ENCODE measurements at places on chromosomes 12 and 14.
A peak's percentile ranks its signal among the peaks of the same experiment; 100 is the strongest.

GRCh38 chr12:25372002-25372401 lies 121.3 kb upstream of the KRAS start:
- DNase-seq, result no peak

DNA sequence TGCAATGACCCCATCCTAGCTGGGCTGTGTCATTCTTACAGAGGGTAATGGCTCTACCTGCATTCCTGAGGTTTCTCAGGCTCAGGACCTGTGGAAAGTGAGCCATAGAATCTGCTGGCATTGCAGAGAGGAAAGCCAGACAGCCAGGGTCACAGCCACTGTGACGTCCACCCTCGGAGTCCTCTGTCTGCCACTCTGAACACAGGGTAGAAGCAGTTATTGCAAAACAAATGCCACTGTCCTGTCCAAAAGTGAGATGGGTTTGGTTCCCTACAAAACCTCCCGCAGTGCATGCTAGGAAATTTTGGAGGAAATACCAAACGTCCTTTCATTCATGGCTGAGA lies 37.8 kb downstream of the TNFAIP2 start:
- no peak for DNase-seq

- DNase-seq, result no peak
Measured at GRCh38 chr12:57765003-57765697, 1.7 kb downstream of the CYP27B1 start.

GRCh38 chr12:53230108-53230845 lies 1.7 kb downstream of the RARG start:
- DNase-seq, result no peak

GRCh38 chr14:104333646-104334423 lies 195.4 kb downstream of the KIF26A start:
- no peak for DNase-seq

DNA sequence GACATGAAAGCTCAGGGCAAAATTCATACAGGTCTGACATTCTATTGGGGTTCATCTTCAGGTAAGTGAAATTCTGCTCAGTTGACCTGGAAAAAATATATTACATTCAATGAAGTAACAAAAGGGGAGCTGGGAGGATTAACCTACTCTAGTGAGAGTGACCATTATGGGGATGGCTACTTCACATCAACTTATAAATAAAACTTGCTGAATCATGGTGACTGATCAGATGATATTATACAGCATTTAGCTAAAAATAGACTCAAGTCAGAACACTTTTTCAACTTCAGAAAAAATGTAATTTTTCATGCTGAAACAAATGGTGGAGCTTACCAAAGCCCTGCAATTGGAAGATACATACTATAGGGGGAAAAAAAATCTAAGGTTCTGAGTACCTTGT lies 800.2 kb downstream of the FSCB start:
- DNase-seq, result no peak

- no peak for DNase-seq
Measured at GRCh38 chr12:87922736-87923135, 106.5 kb downstream of the C12orf50 start.

GRCh38 chr14:50396631-50397389 lies at the start of gene CDKL1:
Gene CDKL1 (minus strand): TSS chr14:50396881. CDS start chr14:50395868, 1,013 bp downstream.
- DNase-seq, result peak; percentile 37

- DNase-seq, result no peak
Measured at GRCh38 chr12:111840807-111841206, 1.2 kb upstream of the MAPKAPK5 start.

- no peak for DNase-seq
Measured at GRCh38 chr12:93363841-93364297, 13.9 kb upstream of the NUDT4 start.

DNA sequence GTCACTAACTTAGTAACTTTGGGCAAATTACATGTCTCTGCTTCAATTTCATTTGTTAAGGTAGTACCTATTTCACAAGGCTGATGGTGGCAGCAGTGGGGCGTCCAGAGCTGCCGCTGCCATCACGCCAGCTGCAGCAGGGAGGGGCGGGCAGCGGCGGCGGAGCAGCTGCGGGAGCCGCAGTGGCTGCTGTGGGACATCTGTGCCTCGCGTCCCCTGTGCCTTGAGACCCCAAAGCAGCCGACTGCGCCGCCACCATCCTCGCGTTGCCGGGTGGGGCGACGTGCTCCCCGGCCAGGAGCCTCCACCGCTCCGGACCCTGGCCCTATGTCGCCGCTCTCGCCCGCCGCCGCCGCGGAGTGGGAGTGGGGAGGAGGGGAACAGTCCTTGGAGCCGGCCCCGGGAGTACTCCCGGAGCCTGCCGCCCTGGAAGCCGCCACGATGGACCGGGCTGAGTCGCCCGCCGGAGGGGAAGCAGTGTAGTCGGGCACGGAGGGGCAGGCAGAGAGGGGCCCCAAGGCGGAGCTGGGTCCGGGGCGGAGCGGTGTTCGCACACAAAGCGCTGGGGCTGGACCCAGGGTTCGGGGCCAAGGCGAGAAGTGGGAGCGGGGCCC lies 51.4 kb downstream of the A2M start:
- DNase-seq, result no peak

GRCh38 chr14:52929192-52929807 lies 21.6 kb downstream of the FERMT2 start:
- no peak for DNase-seq

DNA sequence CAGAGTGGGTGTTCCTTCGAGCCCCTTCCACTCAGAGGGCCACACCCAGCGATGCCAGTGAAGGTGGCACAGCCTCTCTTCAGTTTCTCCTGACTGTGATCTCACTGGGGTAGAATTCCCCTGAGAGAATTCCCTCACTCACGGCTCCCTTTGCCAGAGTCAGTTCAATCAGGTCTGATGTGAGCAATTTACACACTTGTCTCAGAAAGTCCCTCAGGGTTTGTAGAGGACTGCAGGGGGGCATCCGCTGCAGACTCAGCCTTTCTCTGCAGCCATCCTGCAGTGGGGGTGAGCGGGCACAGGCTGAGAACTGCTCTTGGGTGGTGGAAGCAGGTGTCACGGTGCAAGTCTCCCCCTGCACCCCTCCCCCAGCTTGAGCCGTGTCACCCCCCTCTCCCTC lies 205.4 kb upstream of the PRMT8 start:
- no peak for DNase-seq

- no peak for DNase-seq
Measured at GRCh38 chr14:56666716-56667115, 87.1 kb downstream of the TMEM260 start.

DNA sequence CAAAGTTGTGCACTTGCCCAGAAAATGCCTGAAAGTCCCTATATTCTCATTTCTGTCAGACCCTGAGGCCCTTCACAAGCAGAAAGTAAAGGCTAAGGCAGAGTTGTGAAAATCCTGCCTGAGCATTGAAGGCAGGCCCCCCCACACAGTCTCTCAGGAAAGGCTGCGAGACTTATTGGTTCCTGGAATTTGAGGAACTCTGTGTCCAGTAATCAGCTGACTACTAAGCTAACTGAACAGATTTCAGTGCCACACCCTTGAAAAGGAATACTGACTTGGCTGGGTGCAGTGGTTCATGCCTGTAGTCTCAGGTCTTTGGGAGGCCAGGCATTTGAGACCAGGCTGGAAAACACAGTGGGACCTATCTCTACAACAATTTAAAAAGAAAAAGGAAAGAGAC lies 21.1 kb upstream of the PPP2R5E start:
- no peak for DNase-seq

DNA sequence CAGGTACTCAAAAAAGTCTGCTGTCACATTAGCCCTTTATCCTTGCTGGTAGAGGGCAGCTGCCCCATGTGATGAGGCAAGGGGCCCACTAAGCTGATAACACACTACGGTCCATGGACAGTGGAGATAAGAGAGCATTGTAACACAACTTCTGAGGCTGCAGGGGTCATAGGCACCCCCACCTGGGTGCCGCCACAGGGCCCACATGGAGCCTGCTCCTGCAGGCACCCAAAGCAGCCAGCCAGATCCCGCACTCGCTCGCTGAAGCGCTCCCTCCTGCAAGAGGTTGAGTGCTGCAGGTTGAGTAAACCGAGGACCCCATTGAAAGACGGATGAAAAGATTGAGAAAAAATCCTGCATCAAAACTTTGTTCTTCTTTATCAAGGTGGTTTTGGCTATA lies 566.3 kb upstream of the NOVA1 start:
- DNase-seq, result no peak

- peak; percentile 59 for DNase-seq
Measured at GRCh38 chr14:104598039-104598909, 6.3 kb downstream of the TMEM179 start.

GRCh38 chr14:88129306-88130056 lies 124.5 kb downstream of the GPR65 start:
- no peak for DNase-seq

DNA sequence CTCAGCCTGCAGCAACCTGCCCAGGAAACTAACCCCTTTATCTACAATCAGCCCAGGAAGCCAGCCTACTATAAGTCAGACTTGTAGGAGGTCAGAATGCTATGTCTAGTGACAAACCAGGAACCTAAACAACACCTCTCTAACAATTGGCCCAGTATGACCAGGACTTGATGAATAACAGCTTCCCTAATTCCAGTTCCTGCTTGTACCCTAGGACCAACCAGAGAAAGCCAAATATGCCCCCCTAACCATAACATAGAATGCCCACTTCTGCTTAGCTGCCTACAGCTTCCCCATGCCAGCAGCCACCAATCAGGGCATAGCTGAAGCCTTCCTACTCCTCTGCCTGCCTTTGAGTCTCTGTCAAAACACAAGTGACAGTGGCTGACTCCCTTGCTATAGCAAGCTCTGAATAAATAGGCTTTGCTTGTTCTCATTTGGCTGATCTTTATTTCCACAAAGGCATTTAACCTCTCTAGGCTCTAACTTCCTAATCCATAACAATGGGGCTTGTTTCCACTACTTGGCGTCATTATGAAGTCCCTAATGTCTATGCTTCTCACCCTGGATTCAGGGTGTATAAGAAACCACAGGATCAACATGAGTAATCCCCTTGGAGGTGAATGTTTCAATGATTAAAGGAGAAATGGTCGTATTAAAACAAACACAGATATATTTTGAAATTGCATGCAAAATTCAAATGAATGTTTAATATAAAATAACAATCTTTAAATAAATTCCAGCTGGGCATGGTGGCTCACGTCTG lies 220.2 kb downstream of the ANO6 start:
- no peak for DNase-seq

GRCh38 chr14:59004012-59004411 lies 184.5 kb upstream of the DAAM1 start:
- no peak for DNase-seq

GRCh38 chr12:112463478-112463877 lies 44.7 kb downstream of the PTPN11 start:
- no peak for DNase-seq

- DNase-seq, result no peak
Measured at GRCh38 chr12:47615711-47616110, 90.1 kb downstream of the RPAP3 start.

GRCh38 chr12:62618930-62619329 lies 152.3 kb downstream of the MON2 start:
- no peak for DNase-seq

GRCh38 chr12:117438809-117439208 lies 77.4 kb upstream of the NOS1 start:
- DNase-seq, result no peak

- DNase-seq, result no peak
Measured at GRCh38 chr12:24522736-24523135, 426.2 kb downstream of the BCAT1 start.

- DNase-seq, result no peak
Measured at GRCh38 chr12:122107261-122107660, 28.7 kb downstream of the MLXIP start.

- DNase-seq, result no peak
Measured at GRCh38 chr12:17139931-17140330, 534.0 kb upstream of the LMO3 start.

DNA sequence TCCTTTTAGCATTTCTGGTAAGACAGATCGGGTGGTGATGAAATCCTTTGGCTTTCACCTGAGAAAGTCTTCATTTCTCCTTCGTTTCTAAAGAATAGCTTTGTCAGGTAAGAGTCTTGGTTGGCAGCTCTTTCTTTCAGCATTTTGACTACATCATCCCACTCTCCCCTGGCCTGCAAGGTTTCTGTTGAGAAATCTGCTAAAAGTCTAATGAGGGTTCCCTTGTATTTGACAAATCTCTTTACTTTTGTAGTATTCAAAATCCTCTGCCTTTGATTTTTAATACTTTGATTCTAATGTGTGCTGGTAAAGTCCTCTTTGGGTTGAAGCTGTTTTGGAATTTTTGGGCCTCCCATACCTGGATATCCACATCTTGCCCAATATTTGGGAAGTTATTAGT lies 120.2 kb downstream of the PAX9 start:
- no peak for DNase-seq

DNA sequence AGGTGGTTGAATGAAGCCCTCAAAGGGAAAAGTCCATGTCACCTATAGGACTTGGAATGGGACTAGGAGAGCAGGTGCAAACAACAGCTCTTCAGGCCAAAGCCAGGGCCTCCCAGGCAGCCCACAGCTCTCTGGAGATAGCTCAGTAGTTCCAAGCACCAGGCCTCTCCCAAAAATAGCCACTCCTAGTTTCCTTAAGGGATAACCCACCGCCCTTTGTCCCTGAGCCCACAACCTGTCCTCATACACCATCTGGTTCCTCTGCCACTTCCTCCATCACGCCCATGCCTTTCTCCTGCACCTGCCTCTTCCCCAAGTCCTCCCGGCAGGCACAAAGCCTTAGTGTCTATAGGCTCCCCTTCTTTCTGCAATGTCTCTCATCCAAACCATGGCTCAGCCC lies 2.1 kb downstream of the RAB15 start:
- DNase-seq, result no peak

DNA sequence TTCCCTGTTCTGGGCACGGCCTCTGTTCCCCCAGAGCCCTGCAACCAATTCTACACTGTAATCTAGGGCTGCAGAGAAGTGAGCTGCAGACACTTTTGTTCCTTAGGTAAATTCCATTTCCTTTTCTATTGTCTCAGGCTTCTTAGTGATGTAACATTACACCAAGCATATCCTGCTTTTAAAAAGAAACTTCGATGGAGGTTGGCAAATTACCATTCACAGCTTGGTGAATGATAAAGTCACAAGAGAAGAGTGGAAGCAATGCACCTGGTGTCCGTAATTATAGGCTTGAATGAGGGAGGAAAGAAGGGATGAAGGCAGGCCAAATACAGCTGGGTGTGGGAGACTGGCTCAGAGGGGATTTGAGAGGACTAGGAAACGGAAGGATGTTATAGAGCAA lies 68.6 kb downstream of the PPM1A start:
- DNase-seq, result peak; percentile 33

DNA sequence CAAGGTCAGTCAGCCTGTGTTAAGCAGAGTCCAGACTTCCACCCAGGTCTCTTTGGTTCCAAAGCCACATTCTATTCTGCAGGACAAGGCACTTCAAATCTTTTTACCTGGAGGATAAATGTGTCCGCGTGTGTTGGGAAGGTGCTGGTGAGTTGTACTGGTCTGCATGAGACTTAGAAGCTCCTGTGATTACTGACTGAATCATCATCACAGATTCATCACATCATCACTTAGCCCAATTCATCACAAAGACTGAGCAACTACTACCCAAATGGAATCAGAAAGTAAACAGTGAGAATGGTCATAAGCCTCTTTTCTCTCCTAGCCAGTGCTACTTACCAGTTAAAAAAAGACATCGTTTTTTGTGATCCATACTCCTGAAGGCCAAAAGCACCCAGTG lies 5.3 kb downstream of the SLC15A5 start:
- no peak for DNase-seq

Data from NCI-H1092 (cell line).